ENCODE measurements at places on chromosomes 2 and 18.

GRCh38 chr2:59694176-59694575 is 859.3 kb downstream of the BCL11A start:
- no peak for DNase-seq

GRCh38 chr2:20609995-20610357 is 40.9 kb downstream of the HS1BP3 start:
- DNase-seq: no peak

- no peak for DNase-seq
These were observed 488.4 kb upstream of the PIK3C3 start for GRCh38 chr18:41466436-41467160.

DNA sequence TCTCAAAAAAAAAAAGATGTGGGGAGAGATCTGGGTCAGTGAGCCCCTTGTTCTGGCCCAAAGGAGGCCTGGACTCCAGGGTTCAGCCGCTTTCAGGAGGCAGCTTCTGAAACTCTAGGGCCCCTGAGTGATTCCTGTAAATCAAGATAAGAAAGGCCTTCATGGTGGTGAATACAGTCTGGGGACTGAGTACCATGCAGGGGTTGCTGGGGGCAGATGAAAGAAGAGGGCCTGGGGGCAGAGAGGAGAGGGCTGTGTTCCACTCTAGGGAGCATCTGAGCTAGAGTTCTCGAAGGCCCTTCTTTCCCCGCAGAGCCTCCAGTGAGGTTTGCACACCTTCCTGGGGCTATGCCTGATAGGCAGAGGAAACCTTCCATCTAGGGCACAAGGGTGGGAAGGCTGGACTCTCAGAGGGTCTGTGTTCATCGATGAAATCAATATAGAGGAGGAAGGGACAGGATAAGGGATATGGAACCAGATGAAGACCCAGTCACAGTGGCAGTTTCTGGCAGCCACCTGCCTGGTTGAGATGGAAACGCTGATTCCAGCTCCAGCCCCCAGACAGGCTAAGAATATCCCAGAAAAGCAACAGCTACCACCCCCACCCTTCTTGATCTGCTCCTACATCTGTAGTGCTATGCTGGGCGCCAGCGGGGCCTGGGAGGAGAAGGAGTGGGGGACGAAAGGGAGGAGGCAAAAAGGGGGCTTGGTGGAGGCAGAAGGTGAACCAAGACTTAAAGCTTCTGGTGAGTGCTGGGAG is 4.7 kb upstream of the CDK5R2 start:
- no peak for DNase-seq

- peak; percentile 78 for DNase-seq
These were observed 17.6 kb downstream of the WNT10A start for GRCh38 chr2:218898109-218898878.

- no peak for DNase-seq
These were observed 289.7 kb upstream of the PARD3B start for GRCh38 chr2:204255526-204255925.

GRCh38 chr2:9074930-9075329 is 71.4 kb upstream of the MBOAT2 start:
- no peak for DNase-seq

DNA sequence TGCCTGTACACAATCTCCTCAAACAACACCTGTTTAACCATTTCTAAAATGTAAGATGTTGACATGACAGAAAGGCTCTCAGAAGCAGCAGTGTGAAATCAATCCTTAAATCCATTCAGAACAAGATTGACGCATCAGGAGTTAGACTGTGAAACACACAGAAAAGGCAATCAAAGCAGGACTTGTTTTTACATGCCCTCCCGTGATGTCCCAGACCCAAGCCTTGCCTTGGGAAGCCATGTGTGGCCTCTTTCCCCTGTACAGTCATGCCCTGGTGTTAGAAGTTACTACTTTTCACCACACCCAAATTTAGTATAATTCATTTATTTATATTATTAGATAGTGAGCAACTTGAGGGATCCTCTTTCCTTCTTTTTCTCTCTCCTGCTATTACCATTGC is 115.7 kb downstream of the NCKAP5 start:
- no peak for DNase-seq

- no peak for DNase-seq
These were observed 100.0 kb upstream of the CXCR4 start for GRCh38 chr2:136217996-136218395.

GRCh38 chr18:3162181-3162580 is 57.6 kb downstream of the MYOM1 start:
- DNase-seq: no peak

GRCh38 chr18:58495634-58496033 is 133.3 kb downstream of the ALPK2 start:
- DNase-seq: no peak
